ENCODE measurements at places on chromosomes 2 and 18.

DNA sequence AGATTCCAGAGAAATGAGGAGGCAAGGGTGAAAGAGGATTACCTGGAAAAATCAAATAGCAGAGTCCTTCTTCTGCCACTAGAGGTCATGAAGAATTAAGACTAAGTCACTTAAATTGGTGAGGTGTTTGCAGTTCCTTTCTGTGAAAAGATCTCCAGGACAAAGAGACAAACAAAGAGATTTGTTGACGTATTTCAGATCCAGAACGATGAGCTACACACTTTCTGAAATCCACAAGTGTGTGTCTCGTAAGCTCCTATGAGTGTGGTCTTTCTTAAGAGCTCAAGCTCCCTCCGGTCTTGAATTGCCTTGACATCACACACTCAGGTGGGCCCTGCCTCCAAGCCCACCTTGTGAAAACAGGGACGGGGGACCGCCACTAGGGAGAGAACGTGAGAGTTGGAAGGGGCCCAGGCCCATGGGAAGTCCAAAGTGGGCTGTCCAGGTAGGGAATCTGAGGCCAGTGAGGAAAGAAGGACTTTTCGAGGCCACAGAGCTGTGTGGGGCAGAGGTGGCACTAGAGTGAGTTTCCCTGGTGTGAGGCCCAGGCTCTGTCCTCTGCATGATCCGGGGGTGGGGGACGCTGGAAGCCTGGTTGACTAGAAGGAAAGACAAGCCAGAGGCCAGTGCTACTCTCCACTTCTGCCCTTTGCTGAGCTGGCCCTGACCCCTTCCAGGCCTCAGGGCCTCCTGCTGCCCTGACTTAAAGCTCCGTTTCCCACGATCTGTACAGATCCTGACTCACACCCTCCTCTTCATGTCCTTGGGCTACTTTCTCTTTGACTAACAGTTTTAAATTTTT lies 168.1 kb upstream of the NCK2 start:
- DNase-seq, result no peak

- DNase-seq, result no peak
These were observed 78.0 kb upstream of the HPCAL1 start for GRCh38 chr2:10224734-10225133.

GRCh38 chr2:84849271-84849952 lies 31.5 kb downstream of the TRABD2A start:
- DNase-seq, result no peak

- DNase-seq, result peak; percentile 12
These were observed 36.8 kb upstream of the WIPF1 start for GRCh38 chr2:174634130-174635014.
